Amygdala (tissue), 56 donors: ENCODE measurements at places on chromosomes 3 and 15.

DNA sequence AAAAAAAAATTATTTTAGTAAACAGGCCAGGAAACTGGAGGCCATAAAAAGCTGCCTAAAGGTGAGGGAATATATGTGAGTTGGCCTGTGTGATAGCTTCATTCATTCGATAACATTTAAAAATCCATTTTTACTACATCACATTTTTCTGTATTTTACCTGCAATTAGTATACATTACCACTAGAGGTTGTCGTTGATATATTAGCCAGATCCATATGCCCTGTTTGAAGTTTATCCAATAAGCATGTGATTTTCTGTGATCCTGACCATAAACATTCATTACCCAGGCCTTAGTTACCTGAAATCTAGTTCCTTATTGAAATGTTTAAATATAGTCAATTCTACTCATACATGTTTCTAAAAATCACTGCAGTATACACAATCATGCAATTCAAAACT lies 71.4 kb downstream of the ARNT2 start:
- no peak for DNase-seq

DNA sequence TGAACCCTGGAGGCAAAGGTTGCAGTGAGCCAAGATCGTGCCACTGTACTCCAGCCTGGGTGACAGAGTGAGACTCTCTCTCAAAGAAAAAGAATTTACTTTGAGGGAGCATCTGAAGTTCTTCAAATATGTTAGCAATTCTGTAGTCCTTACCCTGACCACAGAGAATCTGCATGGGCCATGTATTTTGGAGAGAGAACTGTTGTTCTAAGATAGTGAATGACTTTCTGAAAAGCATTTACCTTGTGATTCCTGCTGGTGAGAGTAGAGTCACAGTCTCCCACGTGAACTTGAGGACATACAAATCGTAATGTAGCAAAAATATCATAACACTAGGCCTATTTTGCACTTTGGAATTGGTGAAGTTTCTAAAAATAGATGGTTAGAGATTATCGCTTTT lies 3.9 kb downstream of the BRK1 start:
- DNase-seq = no peak

DNA sequence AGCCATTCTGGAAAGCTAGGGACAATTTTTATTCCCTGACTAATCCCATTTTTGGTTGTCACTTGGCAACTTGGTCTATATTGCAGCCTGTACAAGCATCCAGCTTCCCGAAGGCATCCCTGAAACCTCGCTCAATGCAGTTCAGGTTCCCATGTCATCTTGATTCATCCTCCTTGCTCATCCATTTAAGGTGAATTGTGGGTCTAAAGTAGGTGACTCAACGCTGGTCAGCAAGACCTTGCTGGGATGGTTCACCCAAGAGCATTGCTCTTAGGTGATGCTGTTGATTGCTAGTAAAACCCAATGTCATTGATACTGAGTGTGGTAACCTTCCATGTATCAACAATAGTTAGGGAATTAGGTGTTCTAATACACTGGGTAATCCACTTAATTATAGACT lies 13.1 kb upstream of the RAB8B start:
- DNase-seq = no peak

DNA sequence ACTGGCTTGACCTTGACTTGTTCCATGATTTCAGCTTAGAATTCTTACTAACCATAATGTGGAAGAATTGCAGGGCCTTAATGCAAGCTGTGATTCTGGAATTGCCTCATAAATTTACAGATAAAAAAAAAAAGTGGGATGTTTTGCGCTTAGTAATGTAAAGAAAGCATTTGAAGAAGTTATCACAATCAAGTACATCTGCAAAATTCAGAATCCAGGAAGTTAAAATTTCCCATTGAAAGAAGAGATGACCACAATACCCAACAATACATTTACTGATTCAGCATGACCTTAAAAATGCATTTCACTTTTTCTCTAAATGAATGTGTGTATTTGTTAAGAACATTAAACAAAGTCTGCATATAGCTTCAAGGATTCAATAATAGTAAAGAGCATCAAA lies 65.1 kb upstream of the CCNL1 start:
- DNase-seq = no peak

GRCh38 chr15:70147778-70148177 lies 50.1 kb upstream of the TLE3 start:
- no peak for DNase-seq

DNA sequence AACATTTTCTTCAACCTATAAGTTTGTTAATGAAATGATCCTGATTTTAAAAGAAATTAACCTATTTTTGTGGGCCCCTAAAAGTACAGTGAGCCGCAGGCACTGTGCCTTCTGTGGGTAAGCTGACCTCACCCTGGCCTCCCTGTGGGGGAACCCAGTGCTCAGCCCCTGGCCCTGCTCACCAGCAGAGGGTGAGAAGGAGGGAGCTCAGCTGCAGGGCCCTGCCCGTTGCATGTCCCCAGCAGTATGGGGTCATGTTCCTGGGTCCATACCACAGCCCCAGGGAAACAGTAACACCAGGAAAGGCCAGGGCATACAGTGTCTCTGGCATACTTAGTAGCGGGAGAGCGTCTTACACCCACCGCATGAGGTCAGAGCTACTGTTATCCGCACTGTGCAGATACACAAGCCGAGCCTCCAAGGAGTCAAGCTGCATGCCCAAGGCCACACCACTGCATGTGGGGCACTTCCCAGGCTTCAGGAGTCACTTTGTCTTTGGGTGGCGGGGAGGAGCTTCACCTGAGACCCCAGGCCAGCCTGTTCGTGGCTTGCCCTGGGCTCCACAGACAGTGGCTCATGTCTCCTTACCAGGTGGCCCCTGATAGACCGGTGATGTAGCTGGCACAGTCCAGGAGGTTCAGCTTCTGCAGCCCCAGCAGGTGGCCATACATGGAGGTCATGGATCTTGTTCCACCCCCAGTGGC lies 22.6 kb upstream of the EHD4 start:
- DNase-seq = no peak

- no peak for DNase-seq
Measured at GRCh38 chr3:162489853-162490252, 993.2 kb downstream of the OTOL1 start.

DNA sequence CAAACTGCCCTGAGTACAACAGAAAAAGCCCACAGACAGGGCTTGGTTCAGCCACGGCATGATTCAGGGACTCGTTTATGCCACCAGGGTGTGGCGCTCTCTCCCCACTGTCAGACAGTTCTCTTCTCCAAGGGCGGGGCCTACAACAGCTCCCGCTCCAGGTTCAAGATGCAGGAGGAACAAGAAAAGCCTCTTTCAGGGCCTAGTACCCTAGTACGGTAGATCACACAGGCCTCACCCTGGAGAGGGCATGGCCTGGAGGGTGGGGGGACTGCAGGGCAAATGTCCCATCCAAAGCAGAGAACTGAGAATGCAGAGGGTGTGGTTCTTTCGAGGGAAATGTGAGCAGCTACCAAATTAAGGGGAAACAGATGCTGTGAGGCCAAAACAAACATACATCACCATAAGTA lies 12.0 kb downstream of the MESD start:
- no peak for DNase-seq

DNA sequence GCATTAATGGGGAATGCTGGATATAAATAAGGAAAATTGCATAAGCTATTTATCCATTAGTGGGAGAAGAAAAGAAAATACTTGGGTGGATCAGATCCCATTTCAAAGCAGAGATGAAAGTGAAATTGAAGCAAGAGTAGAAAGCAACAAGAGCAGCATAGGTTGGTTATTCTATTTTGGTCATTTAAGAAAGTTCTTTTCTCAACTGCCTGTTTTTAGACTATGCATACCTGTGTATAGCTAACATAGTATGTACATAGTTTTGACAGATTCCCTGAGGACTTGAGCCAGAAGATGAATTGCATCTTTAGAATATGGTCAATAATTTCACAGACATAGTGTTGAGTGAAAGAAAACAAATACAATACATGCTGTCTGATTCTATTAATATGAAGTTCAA lies 29.0 kb upstream of the DENND4A start:
- DNase-seq = no peak

GRCh38 chr15:93974804-93975481 lies 256.4 kb upstream of the MCTP2 start:
- no peak for DNase-seq

- DNase-seq = no peak
Measured at GRCh38 chr15:70788114-70789049, 25.0 kb upstream of the UACA start.
